Right lobe of liver (tissue), 6 donors: ENCODE measurements at places on chromosomes 6 and 20. TPM values are rescaled to one million over a fixed set of nuclear protein-coding genes. Genes with fewer than 3 reads are reported as not detected.
A peak's percentile ranks its signal among the peaks of the same experiment; 100 is the strongest.

- no peak for DNase-seq
These were observed 215.4 kb upstream of the DEFB112 start for GRCh38 chr6:50264995-50265571.

- no peak for DNase-seq
These were observed 1.2 kb upstream of the PLTP start for GRCh38 chr20:45913116-45913515.

DNA sequence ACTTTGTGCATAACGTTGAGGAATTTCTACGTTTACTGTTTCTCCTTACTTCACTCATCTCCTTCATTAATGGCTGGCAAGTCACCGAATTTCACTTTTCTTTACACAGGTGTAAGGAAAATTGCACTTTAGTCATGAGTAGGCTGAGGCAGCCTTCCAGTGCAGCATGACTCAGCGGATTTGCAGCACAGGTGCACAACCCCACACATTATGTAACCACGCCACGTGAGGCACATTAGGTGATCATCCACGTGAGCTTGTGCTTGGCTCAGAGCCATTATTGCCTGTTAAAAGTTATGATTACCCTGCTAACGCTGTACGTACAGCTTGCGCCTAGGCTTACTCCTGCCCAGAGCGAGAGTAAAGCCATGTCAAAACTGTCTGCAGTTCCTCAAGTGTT, 158.8 kb downstream of the NKAIN2 start:
- peak; percentile 91 for DNase-seq

- DNase-seq = no peak
These were observed 7.5 kb upstream of the RBM38 start for GRCh38 chr20:57383447-57384347.

GRCh38 chr6:13760307-13761304, 49.0 kb upstream of the RANBP9 start:
- no peak for DNase-seq

DNA sequence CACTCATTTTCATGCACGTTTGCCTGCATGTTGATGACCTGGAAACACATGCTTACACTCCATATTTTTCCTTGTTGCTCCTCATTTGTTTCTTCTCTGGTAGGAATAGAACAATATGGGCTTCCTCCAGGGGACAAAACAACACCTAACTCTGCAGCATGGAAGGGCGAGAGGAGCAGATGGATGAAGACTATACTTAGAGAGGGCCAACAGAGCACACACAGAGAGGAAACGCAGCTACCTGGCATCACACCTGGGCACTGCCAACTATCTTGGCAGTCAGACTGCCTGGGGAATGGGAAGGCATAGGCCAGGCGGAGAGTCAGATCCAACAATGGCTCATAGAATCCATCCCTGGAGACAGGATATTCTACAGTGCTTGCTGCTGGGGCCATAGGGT, 290.9 kb downstream of the CD83 start:
- DNase-seq = no peak

DNA sequence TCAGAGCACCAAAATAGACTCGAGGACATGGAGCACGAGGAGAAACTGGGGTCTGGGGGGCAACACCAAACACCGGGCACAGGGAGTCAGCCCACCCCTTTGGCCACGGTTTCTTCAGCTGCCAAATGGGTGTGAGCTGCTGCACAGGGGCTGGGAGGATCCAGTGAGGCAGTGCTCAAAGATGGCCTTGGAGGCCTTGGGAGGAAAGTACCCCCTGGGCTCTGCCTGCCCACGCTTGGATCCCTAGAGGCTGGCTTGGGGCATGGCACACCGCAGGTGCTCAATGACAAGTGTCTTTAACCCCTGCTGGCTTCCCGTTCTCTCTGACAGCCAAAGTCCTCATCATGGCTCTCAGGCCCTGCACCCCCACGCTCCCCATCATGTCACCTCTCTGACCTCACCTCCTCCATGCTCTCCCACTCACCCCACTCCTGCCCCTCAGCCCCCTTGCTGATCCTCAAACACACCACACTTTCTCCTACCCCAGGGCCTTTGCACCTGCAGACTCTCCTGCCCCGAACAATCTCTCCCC, 190.3 kb downstream of the ANKRD60 start:
- no peak for DNase-seq

DNA sequence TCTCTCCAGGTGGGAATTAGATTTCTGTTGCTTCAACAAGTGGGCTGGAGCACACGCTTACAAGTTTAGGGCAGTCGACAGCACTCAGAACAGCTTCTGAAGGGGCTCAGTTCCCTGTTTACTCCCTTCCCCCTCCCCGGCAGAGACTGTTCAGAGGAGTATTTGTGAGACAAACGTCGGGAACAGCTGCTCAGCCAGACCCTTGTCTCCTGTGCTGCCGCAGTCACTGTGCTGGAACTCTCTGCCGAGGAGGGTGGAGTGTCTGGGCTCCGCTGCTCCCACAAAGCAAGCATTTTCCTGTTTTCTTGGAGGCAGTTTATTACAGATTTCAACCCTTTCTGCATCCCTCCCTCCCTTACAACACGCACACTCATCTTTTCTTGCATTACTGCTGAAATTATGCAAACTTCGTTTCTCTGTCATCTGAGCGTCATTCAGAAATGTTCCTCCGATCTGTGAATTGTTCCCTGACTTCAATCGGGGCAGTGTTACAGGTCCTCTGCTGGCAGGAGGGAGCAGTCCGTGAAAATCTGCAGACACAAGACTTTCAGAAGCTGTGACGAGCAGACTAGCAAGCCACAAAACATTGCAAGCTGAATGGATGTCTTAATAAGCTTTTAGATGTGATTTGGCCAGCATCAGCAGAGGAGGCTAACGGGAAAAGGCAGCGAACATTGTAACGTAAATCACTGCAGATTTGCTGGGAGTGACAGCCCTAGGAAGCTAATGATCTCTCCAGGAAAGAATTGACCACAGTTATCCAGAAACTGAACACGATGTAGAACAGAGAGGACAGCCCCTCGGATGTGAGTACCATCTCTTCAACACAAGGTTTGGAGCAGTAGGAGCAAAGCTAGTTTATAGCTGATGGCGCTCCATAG, 76.2 kb downstream of the LYRM2 start:
- no peak for DNase-seq

DNA sequence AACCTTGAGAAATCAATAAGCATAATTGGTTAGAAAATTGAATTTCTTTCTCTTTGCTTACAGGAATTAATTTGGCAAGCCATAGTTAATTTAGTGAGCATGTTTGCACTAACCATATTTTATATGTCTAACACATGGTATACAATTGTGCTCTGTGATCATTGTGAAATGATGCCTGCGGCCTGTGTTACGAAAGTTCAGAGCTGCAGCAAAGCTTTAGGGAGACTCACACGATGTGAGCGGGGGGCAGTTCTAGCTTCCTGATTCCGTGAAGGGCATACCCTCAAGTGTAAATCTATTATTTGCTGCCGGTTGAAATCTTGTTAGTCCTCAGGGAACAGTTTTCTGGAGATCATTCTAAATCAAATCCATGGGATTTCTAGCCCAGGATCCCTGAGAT, 25.5 kb upstream of the ADTRP start:
- DNase-seq = no peak

DNA sequence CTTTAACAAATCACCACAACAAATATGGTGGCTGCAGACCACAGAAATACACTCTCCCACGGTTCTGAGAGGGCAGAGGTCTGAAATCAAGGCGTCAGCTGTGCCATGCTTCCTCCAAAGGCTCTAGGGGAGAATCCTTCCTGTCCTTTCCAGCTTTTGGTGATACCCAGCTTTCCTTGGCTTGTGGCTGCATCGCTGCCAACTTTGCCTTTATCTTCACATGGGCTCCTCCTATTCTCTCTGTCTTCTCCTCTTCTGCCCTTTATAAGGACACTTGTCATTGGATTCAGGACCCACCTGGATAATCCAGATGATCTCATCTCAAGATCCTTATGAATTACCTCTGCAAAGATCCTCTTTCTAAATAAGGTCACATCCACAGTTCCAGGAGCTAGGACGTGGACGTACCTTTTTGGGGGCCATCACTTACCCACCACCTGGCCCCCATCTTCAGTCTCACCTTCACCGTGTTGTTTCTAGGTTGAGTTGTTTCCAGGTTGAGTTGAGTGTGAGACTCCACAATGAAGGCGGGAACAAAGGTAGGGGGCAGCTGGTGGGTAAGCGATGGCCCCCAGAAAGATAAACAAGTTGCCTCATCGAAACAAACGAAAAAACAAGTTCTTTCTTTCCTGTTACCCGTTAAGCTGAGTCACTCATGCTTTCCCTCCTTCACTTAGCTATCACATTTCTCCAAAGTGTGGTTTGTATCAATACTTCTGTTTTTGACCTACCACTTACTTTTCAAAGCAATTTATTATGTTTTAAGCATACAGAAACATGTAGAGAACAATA, 68.9 kb upstream of the SLC22A16 start:
- DNase-seq = no peak

DNA sequence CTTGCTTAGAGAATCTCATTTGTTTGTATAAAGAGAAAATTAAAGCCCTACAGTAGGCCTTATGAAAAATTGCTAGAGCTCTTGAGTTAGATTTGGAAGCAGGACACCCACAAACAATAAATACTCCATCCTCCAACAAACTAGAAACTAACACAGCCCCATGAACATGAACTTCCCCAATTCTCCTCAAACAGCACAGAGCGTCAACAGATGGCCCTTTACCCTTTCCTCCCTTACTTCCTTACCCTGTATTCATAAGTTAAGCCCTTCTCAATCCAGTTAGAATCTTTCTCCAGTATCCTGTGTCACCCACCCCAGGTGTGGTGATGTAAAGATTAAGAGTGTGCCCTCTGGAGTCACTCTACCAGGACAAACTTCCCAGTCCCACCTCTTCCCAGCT, 113.7 kb downstream of the UNC5CL start:
- DNase-seq = no peak

DNA sequence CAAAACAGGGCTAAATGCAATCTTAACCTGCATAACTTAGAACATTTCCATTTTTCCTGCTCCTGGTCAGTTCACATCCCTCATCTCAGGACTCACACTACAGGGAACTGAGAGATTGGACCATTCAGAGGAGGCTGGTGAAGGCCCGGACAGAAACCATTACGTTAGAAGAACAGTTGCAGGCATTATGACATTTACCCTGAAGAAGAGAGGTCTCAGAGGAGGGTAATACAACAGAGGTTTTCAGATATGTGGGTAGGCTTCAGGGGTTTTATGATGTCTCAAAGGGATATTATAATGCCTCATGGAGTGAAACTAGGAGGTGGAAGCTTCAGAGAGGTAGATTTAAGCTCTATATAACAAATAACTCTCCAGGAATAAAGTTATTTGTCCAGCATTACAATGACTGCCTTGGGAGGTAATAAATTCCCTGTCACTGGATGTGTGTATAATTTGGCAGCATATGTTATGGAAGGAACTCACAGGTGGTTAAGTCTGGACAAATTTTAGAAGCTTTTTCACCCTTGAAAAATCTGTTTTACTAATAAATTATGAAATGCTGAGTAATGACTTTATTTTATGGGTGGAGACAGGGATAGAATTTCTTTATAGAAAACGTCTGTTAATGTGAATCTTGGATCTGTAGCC, 36.7 kb upstream of the RIPOR2 start:
- DNase-seq = no peak

DNA sequence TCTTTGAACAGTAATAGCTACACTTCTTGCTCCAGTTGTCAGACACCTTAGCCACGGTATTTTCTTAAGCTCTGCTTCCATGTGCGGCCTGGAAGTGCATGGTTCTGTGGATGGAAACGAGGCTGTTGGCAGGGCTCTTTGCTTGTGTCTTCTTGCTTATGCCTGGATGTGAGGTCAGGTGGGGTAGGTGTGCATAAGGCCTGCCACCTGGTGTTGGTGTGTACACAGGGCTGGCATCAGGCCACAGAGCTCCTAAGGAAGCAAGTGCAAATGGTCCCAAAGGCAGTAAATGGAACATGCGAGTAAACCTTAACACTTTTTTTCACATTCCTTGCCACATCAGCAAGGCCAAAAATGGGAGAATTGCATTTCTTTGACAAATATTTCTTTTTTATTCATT, 158.1 kb upstream of the GMDS start:
- no peak for DNase-seq

GRCh38 chr20:57298457-57298856, 31.1 kb upstream of the SPO11 start:
- DNase-seq = no peak

GRCh38 chr20:32477594-32478512, 107.3 kb downstream of the NOL4L start:
- no peak for DNase-seq

DNA sequence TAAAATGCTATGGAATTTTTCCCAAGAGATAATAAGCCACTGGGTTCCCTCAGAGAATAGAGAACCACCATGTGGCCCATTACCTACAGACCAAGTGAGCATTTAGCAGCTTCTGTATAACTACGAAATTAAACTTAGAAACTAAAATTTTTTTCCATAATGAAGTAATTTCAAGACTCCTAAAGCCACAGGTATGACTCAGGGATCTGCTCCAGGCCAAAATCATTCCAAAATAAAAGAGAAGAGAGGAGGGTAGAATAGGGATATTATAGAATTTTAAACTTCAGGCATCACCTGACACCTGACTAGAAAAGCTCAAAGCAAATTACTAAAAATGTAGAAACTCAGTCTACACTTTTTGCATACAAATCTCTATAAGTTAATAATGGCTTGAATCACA, 108.9 kb upstream of the DST start:
- no peak for DNase-seq

- no peak for DNase-seq
These were observed 360.1 kb downstream of the PLCB1 start for GRCh38 chr20:8492173-8492572.

GRCh38 chr20:41621421-41621820, 3.2 kb upstream of the CHD6 start:
- no peak for DNase-seq

DNA sequence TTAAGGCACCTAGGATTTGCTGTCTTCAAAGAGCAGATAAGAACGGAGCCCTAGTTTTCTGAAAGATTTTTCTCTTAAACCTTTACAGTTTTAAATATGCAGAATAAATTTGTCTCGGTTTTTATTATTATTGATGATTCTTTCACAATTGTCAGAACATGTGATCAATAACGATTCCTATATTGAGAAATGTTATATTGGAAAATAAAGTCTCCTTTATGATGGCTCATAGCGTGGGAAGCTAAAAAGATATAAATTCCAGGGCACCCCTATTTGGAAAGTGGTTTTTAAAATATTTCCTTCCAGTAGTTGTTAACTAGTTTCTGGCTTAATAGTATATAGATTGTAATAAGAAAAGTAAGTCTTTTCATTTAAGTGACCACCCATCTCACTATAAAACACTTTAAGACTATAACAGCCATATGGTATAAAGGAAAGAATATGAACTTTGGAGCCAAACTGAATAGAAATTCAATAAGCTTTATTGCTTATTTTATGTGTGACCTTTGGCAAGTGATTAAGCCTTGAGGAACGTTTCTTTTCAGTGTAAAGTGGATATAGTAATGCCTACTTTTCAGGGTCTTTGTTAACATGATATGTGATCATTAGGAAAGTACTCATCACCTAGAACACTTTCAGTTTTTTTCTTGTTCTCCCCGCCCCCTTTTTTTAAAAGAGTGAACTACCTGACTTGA, 369.6 kb downstream of the LAMA2 start:
- no peak for DNase-seq

The TRIM31 gene
- total RNA-seq = 5.1 TPM

The LGSN gene
- total RNA-seq = 0.09 TPM

The STX11 gene
- 1.9 TPM for total RNA-seq

The REV3L gene
- total RNA-seq = 9.6 TPM

The GPR6 gene
- not detected for total RNA-seq

The KIF13A gene
- total RNA-seq = 19.4 TPM

The TMC2 gene
- not detected for total RNA-seq

The C6orf141 gene
- 0.22 TPM for total RNA-seq

The SYNDIG1 gene
- not detected for total RNA-seq

The BANF2 gene
- total RNA-seq = not detected

The VPS16 gene
- 17.5 TPM for total RNA-seq
